Esophagus muscularis mucosa (tissue), 4 donors: ENCODE measurements at places on chromosomes 7 and 10.

DNA sequence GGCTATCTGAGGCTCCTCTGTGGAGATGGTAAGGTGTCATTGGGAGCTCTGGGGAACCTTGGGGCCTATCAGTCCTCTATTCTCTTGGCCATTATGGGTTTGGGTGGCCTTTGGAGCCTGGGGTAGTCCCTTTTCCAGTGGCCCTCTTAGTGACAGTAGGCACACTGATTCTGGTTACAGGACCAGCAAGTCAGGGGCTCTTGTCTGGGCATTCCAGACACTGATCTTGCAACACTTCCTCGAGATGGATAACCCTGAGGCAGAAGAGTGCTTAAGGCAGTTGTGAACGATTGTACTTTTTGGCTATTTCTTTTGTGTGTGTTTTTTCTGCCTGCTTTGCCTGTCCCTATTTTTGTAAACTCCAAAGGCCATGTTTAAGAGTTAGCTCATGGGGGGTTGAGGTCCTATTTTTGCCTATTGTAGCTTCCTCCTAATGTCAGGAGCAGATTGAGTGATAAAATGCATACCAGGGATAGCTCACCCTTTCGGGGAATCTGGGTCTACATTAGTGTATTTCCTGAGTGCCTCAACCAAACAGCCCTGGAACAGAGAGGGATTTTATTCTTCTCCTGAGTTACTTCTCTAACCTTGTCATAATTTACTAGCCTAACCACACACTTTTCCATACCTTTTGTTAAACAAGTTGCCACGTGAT lies 61.2 kb downstream of the PRKAR2B start:
- no peak overlapping the region for H3K4me3 ChIP-seq
- no peaks in the 10 kb centered on the region for H3K36me3 ChIP-seq
- no peaks in the 10 kb centered on the region for H3K4me1 ChIP-seq
- H3K27ac ChIP-seq, result no peak overlapping the region

DNA sequence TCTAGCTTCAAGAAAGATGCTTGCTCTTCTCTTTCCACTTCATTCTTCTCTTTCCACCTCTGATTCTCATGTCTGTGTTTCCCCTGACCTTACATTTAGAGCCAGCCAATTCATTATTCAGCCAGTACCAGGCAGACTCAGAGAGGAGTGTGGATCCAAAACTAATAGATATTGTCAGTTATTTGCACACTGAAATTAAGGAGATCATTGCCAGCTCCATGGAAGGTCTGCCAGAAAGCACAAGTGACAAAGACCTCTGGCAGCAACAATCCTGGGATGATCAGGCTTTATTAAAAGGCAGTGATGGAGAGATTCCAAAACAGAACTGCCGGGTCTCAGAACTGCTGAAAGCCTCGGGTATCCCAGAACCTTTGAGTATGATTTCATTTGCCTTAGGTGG lies 749.4 kb downstream of the XPNPEP1 start:
- no peak overlapping the region for H3K27ac ChIP-seq
- no peaks in the 10 kb centered on the region for H3K36me3 ChIP-seq
- DNase-seq, result no peak
- no peaks in the 10 kb centered on the region for H3K27me3 ChIP-seq
- H3K4me3 ChIP-seq, result no peak overlapping the region

DNA sequence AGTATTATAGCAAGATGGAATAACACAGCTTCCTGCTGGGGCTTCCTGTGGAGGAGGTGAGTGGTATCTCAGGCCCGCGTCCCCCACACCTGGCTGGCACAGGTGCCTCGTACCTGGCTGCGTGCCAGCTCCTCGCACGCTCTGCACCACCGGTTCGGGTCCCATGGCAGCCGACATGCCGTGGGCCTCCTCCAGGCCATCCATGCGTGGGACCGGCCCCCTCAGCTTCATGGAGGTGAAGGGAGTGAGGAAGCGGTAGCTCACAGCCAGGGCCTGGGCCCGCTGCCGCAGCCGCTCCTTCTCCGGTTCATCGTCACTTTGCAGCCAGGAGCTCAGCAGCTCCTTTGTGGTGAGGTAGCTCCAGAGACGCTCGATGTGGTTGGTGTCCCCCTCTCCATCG lies 90.4 kb downstream of the ITIH5 start:
- DNase-seq, result no peak
- H3K36me3 ChIP-seq, result peaks cover 3% of the 10 kb centered on the region
- no peak overlapping the region for H3K27ac ChIP-seq
- no peaks in the 10 kb centered on the region for H3K27me3 ChIP-seq
- no peak overlapping the region for H3K4me3 ChIP-seq

DNA sequence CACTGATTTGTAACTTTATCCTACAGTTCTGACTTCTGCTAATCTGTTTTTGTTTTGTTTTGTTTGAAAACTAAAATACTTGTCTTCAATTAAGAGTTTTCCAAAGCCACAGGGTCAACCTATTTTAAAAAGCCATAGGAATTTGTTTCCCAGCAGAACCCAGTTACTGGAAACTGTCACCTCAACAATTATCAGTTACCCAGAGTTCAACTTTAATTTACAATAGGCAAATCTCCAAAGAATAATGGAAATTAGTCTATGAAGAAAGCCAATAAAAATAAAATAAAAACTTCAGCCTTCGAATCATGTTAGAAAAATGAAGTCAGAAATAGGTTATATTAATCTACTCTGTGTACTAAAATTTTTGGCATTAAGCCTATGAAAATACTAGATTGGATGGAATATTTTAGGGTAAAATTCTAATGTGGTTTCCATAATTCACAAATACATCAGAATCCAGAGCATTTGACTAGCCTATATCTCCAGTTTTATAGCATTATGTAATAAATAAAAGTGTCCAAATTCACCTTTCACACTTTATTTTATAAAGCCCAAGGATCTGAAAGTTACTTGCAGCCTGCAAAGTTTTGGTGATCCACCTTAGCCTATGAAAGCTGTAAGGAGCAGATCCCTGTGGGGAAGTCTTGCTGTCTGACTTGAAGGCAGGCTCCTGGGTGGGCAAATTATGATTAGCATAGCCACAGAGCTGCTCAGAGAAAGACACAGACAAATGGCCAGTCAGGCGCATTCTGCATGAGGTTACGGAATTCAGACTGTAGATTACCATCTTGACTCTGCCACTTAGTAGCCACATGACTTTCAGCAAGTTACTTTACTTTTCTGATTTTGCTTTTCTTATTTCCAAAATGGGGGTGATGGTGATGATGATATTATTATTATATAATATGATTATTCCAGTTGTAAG lies 250.0 kb upstream of the HGF start:
- H3K27ac ChIP-seq, result no peak overlapping the region

- no peak for DNase-seq
- no peak overlapping the region for H3K4me3 ChIP-seq
- H3K27me3 ChIP-seq, result no peaks in the 10 kb centered on the region
- no peaks in the 10 kb centered on the region for H3K4me1 ChIP-seq
- no peaks in the 10 kb centered on the region for H3K36me3 ChIP-seq
Measured at GRCh38 chr7:133109816-133110215, 27.9 kb upstream of the CHCHD3 start.

- H3K36me3 ChIP-seq, result no peaks in the 10 kb centered on the region
- no peaks in the 10 kb centered on the region for H3K27me3 ChIP-seq
- DNase-seq, result no peak
Measured at GRCh38 chr7:94559972-94560371, 50.4 kb downstream of the CASD1 start.

GRCh38 chr10:14084875-14085274 lies 245.8 kb downstream of the FRMD4A start:
- no peak overlapping the region for H3K27ac ChIP-seq
- no peaks in the 10 kb centered on the region for H3K4me1 ChIP-seq
- no peak for DNase-seq
- no peaks in the 10 kb centered on the region for H3K27me3 ChIP-seq
- no peaks in the 10 kb centered on the region for H3K36me3 ChIP-seq

- no peaks in the 10 kb centered on the region for H3K27me3 ChIP-seq
- H3K27ac ChIP-seq, result peak overlapping the region; percentile 38
- no peak overlapping the region for H3K4me3 ChIP-seq
- peaks cover 54% of the 10 kb centered on the region for H3K4me1 ChIP-seq
Measured at GRCh38 chr10:86693721-86694369, 25.5 kb downstream of the LDB3 start.

- no peak for DNase-seq
- H3K27me3 ChIP-seq, result no peaks in the 10 kb centered on the region
- H3K27ac ChIP-seq, result no peak overlapping the region
- no peak overlapping the region for H3K4me3 ChIP-seq
- peaks cover 9% of the 10 kb centered on the region for H3K4me1 ChIP-seq
Measured at GRCh38 chr7:96188174-96188581, 133.7 kb downstream of the SLC25A13 start.

GRCh38 chr7:98027342-98028033 lies 37.5 kb upstream of the OCM2 start:
- H3K4me1 ChIP-seq, result no peaks in the 10 kb centered on the region
- no peak overlapping the region for H3K4me3 ChIP-seq
- H3K27me3 ChIP-seq, result no peaks in the 10 kb centered on the region
- no peaks in the 10 kb centered on the region for H3K36me3 ChIP-seq

DNA sequence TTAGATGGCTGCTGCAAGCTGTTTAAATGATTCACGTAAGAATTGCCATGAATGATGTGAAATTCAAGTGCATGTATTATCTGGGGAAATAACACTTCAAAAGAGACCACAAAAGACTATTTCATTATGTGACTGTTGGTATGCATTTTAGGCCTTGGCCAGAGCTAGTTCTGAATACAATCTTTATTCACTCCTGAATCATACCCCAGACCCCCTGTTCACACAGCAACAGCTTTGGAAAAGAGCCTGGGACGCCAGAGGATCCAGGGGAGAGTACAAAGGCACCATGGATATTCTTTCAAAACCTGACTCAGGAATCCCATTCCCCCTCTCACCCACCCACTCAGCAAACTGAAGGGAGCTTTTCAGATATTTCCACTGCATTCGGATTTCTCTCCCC lies 377.1 kb upstream of the DPP6 start:
- H3K36me3 ChIP-seq, result no peaks in the 10 kb centered on the region
- no peak for DNase-seq
- no peak overlapping the region for H3K4me3 ChIP-seq
- H3K27me3 ChIP-seq, result no peaks in the 10 kb centered on the region
- no peaks in the 10 kb centered on the region for H3K4me1 ChIP-seq
- no peak overlapping the region for H3K27ac ChIP-seq

DNA sequence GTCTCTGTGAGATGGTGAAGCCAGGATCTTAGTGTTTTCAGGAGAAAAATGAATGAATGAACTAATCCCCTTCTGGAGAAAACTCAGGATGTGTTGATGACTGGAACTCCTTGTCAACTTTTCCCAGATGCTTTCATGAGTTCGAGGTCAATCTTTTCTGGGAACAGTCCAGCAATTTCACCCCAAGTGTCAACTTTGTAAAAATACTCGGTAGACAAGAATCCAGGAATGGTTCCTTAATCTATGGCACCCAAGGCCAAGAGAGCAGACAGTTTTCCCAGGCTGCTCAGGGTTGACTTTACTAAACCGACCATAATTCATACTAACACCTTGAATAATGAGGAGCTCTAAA lies 31.1 kb upstream of the LYZL1 start:
- H3K4me3 ChIP-seq, result no peak overlapping the region
- H3K36me3 ChIP-seq, result no peaks in the 10 kb centered on the region
- DNase-seq, result no peak
- H3K27me3 ChIP-seq, result peaks cover 39% of the 10 kb centered on the region
- no peak overlapping the region for H3K27ac ChIP-seq

- no peaks in the 10 kb centered on the region for H3K4me1 ChIP-seq
- H3K4me3 ChIP-seq, result no peak overlapping the region
- H3K36me3 ChIP-seq, result no peaks in the 10 kb centered on the region
- no peaks in the 10 kb centered on the region for H3K27me3 ChIP-seq
Measured at GRCh38 chr10:58291538-58292174, 22.7 kb downstream of the CISD1 start.

- no peaks in the 10 kb centered on the region for H3K36me3 ChIP-seq
- H3K27me3 ChIP-seq, result no peaks in the 10 kb centered on the region
- no peak overlapping the region for H3K4me3 ChIP-seq
- no peaks in the 10 kb centered on the region for H3K4me1 ChIP-seq
- no peak overlapping the region for H3K27ac ChIP-seq
- DNase-seq, result no peak
Measured at GRCh38 chr10:52517012-52517411, 202.9 kb downstream of the DKK1 start.
